ENCODE measurements at places on chromosomes 4 and X. TPM values are rescaled to one million over a fixed set of nuclear protein-coding genes. Genes with fewer than 3 reads are reported as not detected.

- DNase-seq = no peak
Observed at GRCh38 chr4:10006601-10007435, 14.5 kb downstream of the SLC2A9 start.

Gene SLC10A3
- 22.5 TPM for total RNA-seq

GRCh38 chr4:11179796-11180195, 248.9 kb downstream of the HS3ST1 start:
- no peak for DNase-seq

DNA sequence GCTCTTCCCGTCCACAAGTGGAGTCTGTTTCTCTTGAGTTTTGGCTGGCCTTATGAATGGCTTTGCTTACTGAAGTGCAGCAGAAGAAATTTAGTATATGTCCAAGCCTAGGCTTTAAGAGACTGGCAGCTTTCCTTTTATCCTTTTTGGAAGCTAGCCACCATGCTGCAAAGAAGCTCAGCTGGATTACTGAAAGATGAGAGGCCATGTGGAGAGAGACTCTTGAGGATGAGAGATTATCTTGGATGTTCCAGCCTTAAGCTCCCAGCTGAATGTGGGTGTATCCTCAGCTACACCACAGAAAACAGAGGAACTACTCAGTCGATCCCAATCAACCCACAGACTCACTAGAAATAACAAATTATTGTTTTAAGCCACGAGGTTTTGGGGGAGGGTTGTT, 12.5 kb downstream of the CCNG2 start:
- DNase-seq = no peak

GRCh38 chr4:26330186-26330787, 9.5 kb downstream of the RBPJ start:
- no peak for DNase-seq

GRCh38 chrX:4547213-4547836, 833.9 kb upstream of the PRKX start:
- DNase-seq = no peak
